ENCODE measurements at places on chromosomes 3 and 15. TPM values are rescaled to one million over a fixed set of nuclear protein-coding genes. Genes with fewer than 3 reads are reported as not detected.

DNA sequence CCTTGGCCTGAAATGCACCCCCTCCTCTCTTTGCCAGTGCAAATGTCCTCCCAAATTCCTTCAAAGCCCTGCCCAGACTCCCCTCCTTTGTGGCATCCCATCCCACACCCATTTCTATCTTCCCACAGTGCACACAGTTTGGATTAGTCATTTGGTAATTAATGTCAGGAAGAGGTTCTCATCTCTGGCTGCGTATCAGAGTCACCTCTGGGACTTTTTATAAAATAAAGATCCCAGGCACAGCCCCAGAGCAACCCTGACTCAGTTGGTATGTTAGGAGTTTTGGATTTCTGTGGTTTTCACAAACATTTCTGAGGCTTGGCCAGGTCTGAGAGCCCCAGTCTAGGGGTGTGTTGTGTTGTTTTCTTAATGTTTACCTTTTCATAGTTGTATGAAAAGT is 41.6 kb downstream of the C3orf20 start:
- DNase-seq: no peak

DNA sequence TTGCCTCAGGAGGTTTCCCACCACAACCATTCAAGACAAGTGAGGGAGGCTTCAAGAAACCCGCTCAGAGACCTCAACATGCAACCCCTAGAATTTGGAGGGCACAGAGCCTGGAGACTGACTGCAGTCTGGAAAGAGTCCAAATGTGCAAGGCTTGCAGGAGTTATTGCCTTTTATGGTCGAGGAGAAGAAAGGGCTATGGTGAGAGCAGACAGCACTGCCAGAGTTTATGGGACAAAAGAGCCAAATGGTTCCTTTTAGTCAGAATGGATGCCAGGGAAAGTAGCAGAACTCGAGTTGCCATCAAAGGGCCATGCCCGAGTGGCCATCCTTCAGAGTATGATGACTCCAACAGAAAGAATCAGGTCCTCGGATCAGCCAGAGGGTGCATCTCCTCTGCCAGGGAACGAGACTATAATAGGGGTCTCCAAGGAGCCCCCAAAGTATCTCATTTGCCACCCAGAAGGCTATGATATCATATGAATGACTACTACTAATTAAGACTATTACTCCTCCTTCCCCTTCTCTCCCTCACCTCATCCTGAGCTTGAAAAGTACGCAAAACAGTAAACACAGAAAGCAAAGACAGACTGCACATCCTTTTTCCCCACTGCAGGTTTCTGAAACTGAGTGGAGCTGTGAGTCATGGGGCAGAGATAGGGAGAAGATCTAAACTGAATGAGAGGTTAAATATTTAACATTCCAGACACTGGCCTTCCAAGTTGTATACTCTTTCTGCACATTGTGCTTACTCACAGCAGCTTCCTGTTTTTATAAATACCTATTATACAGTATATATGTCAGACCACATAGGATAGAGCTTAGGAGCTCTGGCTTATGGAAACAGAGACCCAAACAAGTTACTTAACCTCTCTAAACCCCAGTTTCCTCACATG is 33.9 kb upstream of the TMCO5A start:
- DNase-seq: no peak

DNA sequence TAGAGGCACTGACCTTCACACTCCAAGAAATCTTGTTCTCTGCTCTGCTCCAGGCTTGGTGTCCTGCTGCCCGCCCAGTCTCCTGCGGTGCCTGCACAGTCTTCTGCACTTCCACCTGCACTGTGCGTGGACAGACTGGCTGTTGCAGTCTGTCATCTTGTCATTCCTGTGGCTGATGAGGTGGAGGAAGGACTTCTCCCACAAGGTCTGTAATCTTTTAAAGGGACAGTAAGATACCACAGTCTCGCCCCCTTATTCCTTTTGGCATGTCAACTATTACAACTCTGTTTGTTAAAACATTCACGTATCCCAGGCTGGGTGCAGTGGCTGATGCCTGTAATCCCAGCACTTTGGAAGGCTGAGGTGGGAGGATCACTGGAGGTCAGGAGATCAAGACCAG is 54.1 kb upstream of the IGF2BP2 start:
- DNase-seq: no peak

DNA sequence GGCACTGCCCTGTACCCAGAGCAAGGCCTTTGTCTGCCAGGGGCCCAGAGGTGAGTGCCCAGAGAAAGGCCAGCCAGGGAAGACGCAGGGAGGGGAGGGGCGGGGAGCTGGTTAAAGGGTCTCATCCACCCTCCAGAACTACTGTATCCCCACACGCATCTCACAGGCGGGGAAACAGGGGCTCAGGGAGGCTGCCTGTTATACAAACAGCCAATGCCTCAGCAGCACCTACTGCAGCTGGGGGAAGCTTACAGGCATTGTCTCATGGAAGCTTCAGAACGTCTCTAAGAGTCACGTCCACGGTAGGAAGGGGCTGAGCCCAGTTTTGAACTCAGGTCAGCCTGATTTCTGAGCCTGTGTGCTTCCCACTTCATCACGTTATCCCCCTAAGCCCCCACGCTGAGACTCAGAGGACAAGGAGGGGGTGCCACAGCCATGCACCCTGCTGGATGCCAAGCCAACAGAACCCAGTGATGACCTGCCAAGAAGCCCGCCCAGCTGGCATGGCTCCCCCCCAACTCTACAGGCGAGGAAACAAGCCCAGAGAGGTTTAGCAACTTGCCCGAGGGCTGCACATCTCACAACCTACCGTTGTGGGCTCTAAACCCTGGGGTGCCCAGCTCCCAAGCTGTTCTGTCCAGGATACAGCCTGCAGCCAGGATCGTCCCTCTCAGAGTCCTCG is 54.5 kb downstream of the IQSEC1 start:
- no peak for DNase-seq

DNA sequence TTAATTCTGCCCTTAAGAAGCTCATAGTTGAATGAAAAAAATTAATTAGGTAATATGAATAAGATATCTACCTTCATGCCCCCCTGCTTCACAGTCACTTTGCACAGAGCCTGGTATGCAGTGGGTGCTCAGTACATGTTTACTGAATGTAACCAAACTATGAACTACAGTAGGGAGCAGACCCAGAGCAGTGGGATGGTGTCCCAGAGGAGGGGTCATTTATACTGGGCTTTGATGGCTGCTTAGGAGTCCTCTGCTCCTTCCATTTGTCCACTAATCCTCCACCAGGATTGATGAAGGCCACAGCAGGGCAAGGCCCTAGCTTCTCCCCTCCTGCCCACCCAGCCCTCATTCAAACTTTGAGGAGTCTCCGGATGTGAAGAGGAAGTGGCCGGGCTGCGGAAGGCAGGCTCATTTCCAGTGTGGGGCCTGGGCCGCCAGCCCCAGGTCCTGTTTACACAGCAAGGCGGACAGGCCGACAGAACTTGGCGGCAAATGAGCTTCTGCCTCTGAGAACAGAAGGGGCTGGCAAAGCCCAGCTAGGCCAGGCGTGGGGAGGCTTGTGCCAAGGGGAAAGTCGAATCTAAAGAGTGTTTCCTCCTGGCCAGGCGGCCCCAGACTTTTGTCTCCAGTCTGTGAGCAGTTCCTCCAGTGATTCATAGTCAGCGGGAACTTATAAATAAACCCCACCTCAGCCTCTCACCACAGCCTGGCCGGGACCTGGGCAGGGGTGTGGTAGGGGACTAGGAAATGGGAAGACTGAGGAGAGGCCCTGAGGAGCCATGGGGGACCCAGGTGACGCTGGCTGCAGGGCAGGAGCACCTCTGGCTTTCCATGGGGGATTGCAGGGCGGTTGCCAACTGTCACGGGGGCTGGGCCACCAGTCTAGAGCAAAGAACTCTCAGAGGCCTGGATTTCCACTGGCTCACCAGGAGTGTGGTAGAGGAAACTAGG is 51.6 kb upstream of the LCTL start:
- no peak for DNase-seq

Gene CDCP1
- not detected for total RNA-seq

- DNase-seq: no peak
Measured at GRCh38 chr3:147398813-147399534, 7.4 kb downstream of the ZIC4 start.

DNA sequence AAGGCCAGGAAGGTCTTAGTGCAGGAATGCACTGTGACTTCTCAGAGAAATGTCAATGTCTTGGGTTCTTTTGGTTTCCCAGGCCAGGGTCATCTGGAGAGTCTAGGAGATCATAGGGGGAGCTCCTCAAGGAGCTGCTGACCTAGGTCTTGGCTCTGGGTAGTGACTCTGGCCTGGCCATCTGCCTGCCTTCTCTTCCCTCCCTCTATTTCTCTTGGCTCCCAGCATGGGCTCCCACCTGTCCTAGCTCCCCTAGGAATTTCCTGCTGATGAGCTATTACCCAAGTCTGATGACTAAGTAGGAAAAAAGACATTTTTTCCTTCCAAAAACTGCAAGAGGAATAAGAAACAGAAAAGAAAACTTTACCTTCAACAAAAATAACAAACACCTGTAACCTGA is 57.4 kb downstream of the BSN start:
- no peak for DNase-seq

GRCh38 chr3:152574461-152575079 is 260.4 kb upstream of the P2RY1 start:
- no peak for DNase-seq

Gene LRRC31
- total RNA-seq: not detected

- no peak for DNase-seq
Measured at GRCh38 chr3:188214442-188214841, 60.5 kb downstream of the LPP start.

Gene CTXND1
- not detected for total RNA-seq
